M059J (cell line): ENCODE measurements at places on chromosomes 2 and 18. TPM values are rescaled to one million over a fixed set of nuclear protein-coding genes. Genes with fewer than 3 reads are reported as not detected.

DNA sequence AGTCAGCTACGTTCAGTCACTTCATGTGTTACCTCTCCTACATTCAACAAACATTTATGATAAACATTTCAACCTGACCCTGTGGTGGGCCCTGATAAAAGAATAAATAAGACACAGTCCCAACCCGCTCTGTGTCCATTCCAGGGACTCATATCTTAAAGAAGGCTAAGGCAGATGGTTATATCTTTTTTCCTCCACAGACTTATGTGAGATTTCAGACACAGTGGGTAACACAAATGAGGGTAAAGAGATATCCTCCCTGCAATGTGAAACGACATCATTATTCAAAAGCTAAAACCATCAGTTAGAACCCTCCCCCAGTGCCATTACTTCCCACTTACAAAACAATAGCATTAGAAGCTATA, 11.1 kb upstream of the HNRNPLL start:
- DNase-seq = no peak

- DNase-seq = no peak
These were observed 16.6 kb upstream of the MSTN start for GRCh38 chr2:190079160-190079559.

GRCh38 chr18:28995319-28995718, 818.4 kb upstream of the CDH2 start:
- no peak for DNase-seq

DNA sequence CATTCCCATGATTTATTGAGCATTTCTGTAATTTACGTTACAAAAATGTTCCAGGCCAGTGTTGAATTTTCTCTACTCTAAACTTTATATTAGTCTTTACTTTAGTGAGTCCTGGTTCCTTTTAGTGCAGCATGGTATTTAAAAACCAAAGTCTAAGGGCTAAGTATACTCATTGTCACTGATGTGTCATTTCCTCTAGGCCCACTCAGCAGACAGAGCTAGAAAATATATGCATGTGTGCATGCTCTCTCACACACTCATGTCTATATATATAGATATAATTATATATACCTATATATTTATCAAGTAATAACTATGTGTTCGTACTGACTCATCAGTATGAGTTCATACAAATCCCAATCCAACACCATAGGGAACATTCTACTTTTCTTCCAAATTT, 132.5 kb upstream of the SLC8A1 start:
- DNase-seq = peak; percentile 2

GRCh38 chr2:101706819-101707177, 9.3 kb downstream of the MAP4K4 start:
- no peak for DNase-seq

GRCh38 chr2:144943986-144944385, 424.1 kb upstream of the ZEB2 start:
- peak; percentile 41 for DNase-seq

DNA sequence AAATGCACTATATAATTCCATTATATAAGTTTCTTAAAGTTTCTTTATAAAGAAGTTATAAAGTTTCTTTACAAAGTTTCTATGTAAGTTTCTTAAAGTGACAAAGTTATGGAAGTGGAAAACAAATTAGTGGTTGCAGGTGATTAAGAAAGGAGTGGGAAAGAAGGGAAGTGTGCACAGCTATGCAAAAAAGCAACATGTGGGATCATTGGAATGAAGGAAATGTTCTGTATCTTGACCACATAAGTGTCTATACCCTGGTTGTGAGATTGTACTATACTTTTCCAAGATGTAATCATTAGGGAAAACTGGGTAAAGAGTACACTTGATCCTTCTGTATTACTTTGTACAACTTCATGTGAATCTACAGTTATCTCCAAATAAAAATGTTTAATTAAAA, 1541.1 kb downstream of the LRP1B start:
- DNase-seq = no peak

GRCh38 chr2:19059076-19059475, 299.3 kb downstream of the OSR1 start:
- DNase-seq = peak; percentile 56

GRCh38 chr2:102514061-102514785, 41.2 kb downstream of the SLC9A4 start:
- peak; percentile 85 for DNase-seq

GRCh38 chr2:99998651-99999320, 143.6 kb downstream of the AFF3 start:
- no peak for DNase-seq

GRCh38 chr2:230312638-230313037, 14.4 kb upstream of the SP140L start:
- peak; percentile 83 for DNase-seq

GRCh38 chr18:79698668-79699335, 19.2 kb downstream of the CTDP1 start:
- peak; percentile 7 for DNase-seq

GRCh38 chr2:62431512-62431911, 74.5 kb downstream of the TMEM17 start:
- no peak for DNase-seq

- DNase-seq = peak; percentile 68
These were observed 40.4 kb downstream of the CHST9 start for GRCh38 chr18:27144672-27145071.

The C2orf80 gene
- not detected in 2 replicates for total RNA-seq

The ZSWIM2 gene
- total RNA-seq = not detected in 2 replicates

The FABP1 gene
- not detected in 2 replicates for total RNA-seq

The B4GALT6 gene
- total RNA-seq = 1.6 and 3.8 TPM in 2 replicates

The SERPINB13 gene
- not detected in 2 replicates for total RNA-seq

The RNF152 gene
- total RNA-seq = 5.8 and 5.9 TPM in 2 replicates

The VIL1 gene
- total RNA-seq = not detected in 2 replicates

The SH2D6 gene
- not detected in 2 replicates for total RNA-seq

The STARD6 gene
- not detected in 2 replicates for total RNA-seq

The BMP10 gene
- total RNA-seq = not detected in 2 replicates

The KRCC1 gene
- total RNA-seq = 17.8 and 23.8 TPM in 2 replicates

The C1QL2 gene
- total RNA-seq = not detected in 2 replicates
